ENCODE measurements at places on chromosomes 2 and 18.

DNA sequence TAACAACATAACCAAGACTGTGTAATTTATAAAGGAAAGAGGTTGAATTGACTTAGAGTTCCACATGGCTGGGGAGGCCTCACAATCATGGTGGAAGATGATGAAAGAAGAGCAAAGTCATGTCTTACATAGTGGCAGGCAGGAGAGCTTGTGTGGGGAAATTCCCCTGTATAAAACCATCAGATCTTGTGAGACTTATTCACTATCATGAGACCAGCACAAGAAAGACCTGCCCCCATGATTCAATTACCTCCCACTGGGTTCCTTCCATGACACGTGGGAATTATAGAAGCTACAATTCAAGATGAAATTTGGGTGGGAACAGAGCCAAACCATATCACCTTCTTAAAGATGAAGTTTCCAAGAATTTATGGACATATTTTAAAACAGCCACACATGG is 2.5 kb upstream of the IL36RN start:
- DNase-seq = no peak

DNA sequence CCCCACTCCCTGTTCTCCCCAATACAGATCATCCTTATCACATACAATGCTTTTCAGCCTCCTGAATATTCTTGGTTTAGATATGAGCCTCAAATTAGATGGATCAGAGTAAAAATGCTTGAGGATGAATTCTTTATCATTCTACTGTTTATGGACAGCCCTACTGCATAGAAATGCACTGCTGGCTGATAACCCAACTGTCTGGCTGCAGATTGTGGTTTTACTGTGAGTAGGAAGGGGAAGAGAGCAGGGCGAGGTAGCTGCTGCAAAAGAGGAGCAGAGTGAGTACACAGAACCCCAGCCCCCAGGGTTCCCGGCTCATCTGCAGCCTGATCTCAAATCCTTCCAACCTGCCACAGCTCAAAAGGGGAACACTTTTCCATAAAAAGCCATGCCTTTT is 29.4 kb upstream of the NCOA1 start:
- DNase-seq = no peak

DNA sequence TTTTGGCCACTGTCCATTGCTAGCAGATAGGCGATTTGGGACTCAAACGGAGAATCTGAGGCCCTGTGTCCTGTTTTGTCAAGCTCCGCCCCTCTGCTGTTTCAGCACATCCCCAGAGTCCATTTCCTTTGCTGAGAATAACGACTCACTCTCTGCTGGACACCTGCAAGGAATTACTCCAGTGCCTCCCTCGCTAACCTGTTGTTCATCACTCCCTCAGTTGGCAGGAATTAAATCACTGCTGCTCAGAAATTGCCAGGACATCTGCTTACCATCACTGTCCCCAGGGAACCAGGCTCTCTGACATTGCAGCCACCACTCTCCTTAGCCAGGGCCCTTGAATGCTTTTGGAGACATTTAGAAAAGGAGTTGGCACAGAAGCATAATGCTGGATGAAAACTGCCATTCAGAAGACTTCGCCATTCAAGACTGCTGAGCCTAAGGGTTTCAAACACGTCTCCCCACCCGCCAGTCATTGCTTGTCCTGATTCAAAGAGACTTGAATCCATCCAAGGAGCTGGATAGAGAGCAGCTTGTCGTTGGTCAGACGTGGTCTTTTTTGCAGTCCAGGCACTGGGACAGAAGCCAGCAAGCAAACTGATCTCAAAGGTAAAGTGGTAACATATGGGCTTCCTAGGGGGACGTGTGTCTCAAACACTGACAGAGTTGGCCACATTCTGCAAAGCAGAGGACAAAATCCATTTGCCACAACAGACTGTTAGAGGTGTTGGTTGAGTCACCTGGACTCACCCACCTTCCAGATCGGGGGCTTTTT is 155.3 kb downstream of the UXS1 start:
- DNase-seq = no peak

GRCh38 chr2:46695283-46695682 is 215.9 kb downstream of the TMEM247 start:
- DNase-seq = no peak

GRCh38 chr2:143297182-143297581 is 168.0 kb downstream of the ARHGAP15 start:
- DNase-seq = no peak

DNA sequence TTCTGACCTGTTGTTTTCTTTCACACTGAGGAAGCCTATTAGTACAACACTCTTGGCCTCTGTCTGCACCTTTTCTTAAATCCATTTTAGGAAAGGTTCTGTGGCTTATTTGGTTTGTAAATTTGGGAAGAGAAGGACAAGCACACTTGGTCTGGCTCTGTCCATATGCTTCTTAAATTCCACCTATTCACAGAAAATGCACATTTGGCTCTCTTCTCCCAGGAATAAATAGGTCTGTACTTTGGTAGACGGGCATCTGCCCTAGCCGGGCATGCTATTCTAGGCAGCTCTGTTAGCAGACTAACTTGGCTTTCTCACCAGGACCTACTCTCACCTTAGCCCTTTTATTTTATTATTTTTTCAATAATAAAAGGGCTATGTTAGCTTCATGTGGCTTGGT is 1211.8 kb upstream of the SLC39A10 start:
- DNase-seq = no peak

DNA sequence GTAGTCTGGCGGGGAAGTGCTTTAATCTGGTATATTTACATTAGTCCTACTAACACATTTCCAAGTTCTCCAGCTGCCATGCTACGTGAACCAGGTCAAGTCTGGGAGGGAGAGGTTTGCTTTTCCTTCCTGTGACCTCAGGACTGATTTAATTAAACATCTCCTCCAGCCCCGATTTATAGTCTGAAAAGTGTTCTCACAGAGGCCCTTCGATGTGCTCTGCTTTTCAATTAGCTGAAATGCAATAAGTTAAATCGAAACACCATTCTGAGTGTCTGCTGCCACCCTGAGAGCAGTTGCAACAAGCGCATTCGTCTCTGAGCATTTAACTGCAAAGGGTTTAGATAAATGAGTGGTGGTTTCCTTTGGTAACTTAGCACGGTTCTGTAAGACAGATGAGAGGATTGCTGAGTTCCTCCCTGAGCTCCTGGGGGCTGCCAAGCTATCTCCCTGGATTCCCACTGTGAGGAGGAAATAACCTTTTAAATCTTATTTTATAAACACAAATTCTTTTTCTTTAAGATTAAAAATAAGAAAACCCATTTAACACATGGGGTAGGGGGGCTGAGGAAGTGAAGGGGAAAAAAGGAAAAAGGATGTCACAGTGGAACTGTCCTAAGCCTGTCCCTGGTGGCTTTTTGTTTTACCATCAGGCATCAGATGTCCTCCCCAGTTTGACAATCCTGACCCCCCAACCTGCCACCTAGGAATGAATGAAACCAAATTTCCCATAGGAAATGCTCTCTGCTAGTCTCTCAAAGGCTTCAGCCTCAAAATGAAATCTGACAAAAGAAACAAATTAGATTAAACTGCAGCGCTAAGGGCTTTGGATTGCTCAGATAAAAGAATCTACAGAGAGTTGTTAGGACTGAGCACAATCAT is 56.5 kb upstream of the CREB1 start:
- DNase-seq = peak; percentile 89

- peak; percentile 41 for DNase-seq
Observed at GRCh38 chr2:106638043-106638442, 150.9 kb downstream of the CD8B2 start.

GRCh38 chr18:22539051-22539765 is 121.5 kb upstream of the CTAGE1 start:
- DNase-seq = no peak

DNA sequence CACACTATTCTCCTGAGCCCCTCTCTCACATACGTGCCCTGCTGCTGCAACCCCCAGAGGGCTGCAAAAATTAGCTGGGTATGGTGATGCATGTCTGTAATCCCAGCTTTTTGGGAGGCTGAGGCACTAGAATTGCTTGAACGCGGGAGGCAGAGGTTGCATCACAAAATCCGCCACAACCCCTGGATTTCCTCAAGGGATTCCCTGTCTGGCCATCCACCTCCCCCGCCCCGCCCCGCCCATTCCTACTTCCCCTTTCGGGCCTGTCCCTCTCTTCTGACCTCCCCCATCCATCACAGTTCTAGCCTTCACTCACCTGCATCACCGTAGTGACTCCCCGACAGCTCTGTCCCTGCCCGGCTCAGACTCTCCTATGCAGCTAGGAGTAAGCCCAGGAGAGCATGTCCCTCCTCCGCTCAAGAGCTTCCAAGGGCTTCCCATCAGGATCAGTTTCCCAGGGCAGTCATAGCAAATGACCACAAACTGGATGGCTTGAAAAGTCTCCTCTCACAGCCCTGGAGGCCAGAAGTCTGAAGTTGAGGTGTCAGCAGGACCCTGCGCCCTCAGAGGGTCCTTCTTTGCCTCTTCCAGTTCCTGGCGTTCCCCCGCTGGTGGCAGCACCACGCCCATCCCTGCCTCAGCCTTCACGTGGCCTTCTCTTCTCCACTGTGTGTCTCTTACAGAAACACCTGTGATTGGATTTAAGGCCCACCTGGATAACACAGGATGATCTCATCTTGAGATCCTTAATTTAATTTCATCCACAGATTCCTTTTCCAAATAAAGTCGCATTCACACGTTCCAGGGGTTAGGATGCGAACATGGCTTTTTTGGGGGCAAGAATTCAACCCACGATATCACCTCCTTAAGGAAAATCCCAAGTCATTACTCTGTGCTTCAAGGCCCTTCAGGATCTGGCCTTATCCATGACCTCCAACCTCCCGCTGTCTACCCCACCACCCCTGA is 58.5 kb downstream of the HS1BP3 start:
- no peak for DNase-seq

GRCh38 chr2:212736385-212736726 is 197.8 kb upstream of the ERBB4 start:
- no peak for DNase-seq

DNA sequence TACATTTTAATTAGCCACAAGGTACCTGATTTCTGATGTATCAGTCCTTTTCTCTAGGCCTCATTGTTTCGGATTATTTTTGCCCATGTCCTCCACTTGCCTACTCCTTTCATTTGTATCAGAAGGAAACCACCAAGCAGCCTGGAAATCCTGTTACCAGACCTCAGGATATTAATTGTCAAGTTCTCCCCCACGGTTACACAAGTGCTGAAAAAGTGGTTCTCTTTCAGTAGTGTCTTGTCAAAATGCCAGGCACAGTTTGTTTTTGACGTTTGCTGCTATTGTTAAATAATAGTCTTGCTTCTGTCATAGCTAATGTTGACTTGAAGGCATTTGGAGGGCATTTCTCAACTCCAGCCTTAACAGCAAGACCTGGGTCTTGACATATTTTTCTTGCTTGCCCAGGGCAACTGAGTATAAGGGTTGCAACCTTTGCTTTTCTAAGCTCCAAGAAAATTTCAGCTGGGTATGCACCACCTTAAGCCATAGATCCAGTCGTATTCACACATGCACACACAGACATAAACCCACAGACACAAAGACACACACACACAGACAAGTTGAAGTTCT is 31.0 kb downstream of the INSIG2 start:
- no peak for DNase-seq

DNA sequence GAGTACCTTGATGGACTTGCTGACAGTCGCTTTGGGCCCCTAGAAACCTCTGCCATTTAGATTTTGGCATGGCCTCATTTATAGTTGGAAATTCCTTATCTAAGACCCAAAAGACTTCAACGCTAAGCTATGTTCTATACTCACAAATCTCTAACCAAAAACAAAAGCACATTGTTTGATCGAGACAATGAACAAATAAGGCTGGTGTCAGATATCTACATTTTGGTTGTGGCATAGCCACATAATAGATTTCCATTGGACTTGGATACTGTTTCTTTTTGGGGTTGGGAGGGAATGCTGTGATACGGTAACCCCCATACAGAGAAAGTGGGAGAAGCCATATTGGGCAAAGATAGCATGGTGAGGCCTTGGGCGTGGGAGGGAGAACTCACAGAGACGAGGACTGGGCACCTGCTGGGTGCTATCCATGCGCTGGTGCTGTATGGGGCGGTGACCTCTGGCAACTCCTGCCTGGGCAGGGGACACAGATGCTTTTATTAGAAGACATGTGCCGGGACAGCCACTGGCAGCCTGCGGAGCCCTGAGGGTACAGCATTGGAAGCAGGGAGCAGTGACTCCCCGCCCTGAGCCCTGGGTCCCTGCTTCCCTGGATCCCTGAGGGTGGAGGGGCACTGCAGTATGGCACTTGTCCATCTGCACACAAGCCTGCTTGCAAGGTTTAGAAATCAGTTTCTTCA is 97.1 kb downstream of the ASAP2 start:
- no peak for DNase-seq
